Panc1 (cell line): ENCODE measurements at places on chromosomes 5 and 9. TPM values are rescaled to one million over a fixed set of nuclear protein-coding genes. Genes with fewer than 3 reads are reported as not detected.

DNA sequence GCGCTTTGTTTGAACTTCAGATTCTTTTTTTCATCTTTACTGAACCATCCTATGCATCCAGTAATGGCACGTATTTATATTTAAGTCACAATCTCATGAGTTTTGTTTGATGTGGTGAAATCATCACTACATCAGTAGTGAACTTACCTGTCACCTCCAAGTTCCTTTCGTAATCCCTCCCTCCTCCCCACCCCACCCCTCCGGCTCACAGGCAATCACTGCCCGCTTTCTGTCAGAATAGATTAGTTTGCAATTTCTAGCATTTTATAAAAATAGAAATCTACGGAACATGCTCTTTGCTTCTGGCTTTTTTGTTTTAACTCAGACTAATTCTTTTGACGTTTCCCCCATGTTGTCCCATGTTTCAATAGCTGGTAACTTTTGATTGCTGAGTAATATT is 305.4 kb upstream of the IRX4 start:
- DNase-seq, result no peak

GRCh38 chr5:147732291-147732883 is 50.1 kb downstream of the JAKMIP2 start:
- no peak for DNase-seq

GRCh38 chr9:127066851-127067136 is 55.6 kb downstream of the ANGPTL2 start:
- DNase-seq, result no peak

DNA sequence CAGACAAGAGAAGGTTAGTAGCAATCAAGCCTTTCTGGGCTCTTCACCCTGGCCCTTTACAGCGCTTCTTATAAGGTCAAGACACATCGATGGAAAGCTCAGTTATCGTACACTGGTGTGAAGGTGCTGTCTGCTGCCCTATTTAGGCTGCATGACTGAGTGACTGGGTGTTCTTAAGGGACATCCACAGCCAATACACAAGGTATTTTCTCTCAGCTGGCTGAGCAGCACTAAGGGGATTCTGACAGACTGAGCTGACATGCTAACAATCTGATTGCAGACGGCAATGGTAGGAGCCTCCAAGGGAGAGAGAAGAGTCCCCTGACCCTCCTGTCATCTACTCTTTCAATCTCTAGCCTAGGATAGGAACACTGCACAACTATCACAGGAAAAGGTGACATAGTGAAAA is 577.9 kb downstream of the ISL1 start:
- no peak for DNase-seq

HMCN2 gene
- 0.05 TPM for total RNA-seq

ARHGEF39 gene
- 34.0 TPM for total RNA-seq

ORM2 gene
- 0.77 TPM for total RNA-seq

NXNL2 gene
- 1.4 TPM for total RNA-seq

MEIKIN gene
- total RNA-seq, result not detected

LAMC3 gene
- total RNA-seq, result 16.4 TPM
